Activated CD4-positive, alpha-beta T cell treated with anti-CD3 and anti-CD28 coated beads, Interleukin-2, amount 50 U/mL, for 16 hours (primary cell): ENCODE measurements at places on chromosomes 13 and 19.
A peak's percentile ranks its signal among the peaks of the same experiment; 100 is the strongest.

DNA sequence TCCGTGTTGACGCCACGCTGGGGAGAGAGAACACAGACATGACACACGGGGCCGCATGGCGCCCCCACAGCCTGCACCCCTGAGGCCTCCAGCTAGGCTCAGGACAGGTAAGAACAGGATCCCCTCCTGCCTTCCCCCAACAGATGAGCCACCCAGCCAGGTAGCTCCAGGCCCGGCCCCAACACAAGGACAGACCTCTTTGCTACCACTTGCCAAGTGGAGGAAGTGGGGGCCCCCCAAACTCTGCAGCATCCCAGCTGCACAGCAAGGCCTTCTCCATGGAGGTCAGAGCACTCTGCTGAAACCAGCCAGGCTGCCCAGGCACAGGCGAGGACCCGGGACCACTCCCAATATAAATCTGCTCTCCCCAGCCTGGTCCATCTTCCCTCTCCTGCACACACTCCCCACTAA, 31.5 kb downstream of the PEPD start:
- no peak for DNase-seq

DNA sequence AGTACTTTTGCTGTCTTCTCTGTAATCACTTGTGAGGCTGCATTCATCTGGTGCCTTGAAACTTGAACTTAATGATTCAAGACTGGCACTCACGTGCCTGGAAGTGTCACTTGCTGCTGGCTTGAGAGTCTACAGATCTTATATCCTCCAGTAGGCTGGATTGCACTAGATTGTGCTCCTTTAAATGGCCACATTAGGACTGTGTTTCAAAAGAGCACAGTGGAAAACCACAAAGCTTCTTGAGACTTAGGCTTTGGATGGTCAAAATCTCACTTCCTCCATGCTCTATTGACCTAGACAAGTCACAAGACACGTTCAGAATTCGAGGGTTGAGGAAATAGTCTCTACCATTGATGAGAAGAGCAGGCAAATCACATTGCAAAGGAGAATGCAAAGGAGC, 1278.8 kb upstream of the MIR17HG start:
- no peak for DNase-seq

- no peak for DNase-seq
Measured at GRCh38 chr19:38482496-38482895, 49.0 kb downstream of the RYR1 start.

GRCh38 chr13:75803164-75803611, 167.1 kb downstream of the LMO7 start:
- peak; percentile 14 for DNase-seq

GRCh38 chr19:2329149-2329478, 630 bp downstream of the SPPL2B start:
- no peak for DNase-seq

- no peak for DNase-seq
Measured at GRCh38 chr13:107866032-107866940, 349.1 kb downstream of the LIG4 start.

GRCh38 chr19:47296036-47296435, 13.6 kb upstream of the C5AR1 start:
- DNase-seq = peak; percentile 89

GRCh38 chr13:79197933-79198332, 208.1 kb downstream of the RBM26 start:
- DNase-seq = no peak

- DNase-seq = no peak
Measured at GRCh38 chr19:10430505-10431253, 10.3 kb downstream of the PDE4A start.

DNA sequence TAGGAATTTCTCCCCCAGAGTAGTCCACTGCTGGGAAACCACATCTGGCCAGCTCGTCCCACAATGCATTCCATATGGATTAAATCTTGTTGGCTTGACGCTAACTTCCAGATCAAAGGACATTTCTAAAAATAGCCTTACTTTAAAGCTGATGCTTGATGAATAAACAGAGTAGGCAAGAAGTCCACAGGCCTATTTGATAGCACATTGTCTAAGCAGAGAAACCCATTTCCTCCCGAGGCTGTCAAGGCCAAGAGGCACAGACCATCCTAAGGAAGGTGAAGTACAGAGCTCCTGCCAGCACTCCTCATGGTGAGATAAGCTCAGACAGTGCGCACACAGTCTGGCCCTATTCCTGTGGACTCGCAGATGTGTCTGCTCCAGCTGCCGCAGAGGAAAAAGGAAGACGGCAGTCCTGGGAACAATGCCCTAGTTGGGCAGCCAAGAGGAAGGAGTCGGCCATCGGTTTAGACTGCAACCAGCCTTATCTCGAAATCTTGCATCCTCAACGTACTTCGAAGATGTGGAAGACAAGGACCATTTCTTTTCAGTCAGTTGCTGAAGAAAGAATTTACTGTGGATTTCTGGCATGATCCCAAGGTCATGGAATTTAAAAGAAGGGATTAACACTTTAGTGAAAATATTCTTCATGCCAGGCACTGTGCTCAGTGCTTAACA, 156.8 kb downstream of the RGCC start:
- no peak for DNase-seq

- no peak for DNase-seq
Measured at GRCh38 chr19:2189880-2190279, 26.1 kb downstream of the DOT1L start.

DNA sequence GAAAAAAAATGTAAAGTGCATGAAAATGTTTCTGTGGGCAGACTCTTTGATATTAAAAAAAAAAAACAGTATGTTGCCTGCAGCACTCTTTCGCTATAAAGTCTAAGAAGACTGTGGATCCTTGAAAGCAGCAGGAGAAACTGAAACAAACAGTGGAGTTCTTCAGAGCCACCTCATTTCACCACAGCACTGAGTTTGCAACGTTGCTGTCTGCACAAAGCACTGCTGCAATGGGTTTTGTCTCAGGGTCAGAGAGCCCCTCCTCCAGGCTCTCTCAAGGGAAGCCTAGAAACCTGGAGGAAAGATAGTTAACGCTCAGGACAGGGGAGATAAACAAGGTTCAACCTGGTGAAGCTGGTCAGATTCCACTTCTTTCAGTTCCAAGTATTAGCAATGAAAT, 248.7 kb downstream of the EFNB2 start:
- no peak for DNase-seq

DNA sequence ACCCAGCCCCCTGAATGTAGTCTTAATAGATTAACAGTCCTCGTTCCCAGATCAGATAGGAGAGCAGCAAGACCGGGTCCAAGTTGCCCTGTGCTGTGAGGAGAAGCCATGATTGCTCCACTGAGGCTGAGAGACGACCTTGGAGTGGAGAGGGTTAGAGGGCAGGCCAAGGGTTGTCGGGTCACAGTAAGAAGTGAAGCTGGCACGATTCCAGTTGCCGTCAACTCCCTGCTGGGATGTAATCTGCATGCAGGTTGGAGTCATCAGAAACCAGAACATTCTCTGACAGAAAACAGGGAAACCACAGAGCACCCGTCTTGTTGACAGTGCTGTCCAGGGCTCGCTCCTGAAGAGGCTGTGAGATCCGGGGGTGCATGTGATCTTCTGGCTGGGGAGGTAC, 19.0 kb upstream of the ATP11A start:
- no peak for DNase-seq

- DNase-seq = no peak
Measured at GRCh38 chr13:88022431-88023208, 351.4 kb downstream of the SLITRK5 start.

DNA sequence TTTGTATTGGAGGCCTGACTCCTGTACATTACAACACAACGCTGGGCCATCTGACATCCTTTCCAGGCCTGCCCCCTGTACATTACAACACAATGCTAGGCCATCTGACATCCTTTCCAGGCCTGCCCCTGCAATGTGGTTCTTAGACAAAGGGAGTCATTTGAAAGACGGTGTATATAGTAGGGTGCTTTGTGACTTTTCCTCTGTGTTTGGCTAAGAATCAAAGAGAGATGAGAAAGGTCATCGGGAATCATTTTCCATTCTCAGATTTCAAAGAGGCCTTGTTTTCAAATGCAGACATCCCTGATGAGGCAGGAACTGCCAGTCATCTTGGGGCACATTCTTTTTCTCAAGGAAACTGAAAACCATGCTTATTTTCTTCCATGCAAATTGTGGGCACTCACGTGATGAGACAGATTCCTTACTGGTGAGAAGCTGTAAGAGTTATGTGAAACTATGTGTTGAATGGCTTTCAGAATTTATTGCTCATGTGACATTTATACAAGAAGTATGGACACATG, 551.6 kb downstream of the MYO16 start:
- no peak for DNase-seq

DNA sequence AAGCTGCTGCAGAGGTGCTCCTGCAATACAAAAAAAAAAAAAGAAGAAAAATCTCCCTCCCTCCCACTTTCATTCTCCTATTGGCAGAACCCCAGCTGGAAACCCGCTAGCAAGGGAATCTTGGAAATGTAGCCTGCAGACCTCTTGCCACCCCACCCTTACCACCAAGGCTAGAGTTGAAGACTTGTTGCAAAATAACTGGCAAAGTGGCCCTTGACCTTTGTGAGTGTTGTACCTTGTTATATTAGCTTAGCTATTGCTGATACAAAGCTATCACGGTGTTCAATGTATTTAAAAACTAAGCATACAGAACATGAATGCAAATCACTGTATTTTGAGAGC, 57.5 kb upstream of the KCTD4 start:
- DNase-seq = no peak

DNA sequence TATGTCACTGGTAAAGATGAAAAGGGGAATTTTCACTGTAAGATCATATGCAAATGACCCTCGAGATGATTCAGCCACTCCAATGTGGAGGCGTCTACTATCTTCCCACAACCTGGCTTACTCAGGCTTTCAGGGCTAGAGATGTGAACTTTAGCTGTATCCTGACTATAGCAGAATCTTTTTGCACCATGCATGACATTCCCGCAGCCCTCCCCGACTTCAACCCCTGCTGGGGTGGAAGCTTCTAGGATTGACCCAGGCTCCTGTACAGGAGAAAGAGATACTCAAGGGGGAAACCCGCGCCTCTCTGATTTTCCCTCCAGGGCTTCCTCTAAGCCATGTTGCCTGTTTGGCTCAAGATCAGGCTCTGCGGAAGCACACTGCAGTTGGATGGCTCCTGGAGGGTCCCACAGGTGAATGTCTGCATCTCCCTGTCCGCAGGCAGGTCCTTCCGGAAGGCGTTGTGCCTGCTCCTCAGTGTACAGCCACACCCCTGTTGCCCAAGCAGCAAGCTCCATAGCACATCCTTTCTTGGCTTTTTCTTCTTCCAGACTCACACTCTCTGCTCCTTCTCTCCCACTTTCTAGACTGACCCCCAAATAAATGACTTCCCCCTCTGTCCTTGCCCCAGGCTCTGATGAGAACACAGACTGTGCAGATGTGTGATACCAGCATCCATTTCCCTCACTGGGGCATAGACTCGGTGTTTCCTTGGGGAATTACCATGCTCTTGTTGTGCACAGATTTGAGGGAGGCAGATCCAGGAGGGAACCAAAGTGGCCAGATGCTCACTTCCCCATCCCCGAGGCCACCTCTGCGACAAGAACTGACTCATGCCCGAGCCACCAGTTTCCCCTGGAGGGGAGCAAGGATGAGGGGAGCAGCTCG, 29.1 kb upstream of the POP4 start:
- DNase-seq = peak; percentile 50

DNA sequence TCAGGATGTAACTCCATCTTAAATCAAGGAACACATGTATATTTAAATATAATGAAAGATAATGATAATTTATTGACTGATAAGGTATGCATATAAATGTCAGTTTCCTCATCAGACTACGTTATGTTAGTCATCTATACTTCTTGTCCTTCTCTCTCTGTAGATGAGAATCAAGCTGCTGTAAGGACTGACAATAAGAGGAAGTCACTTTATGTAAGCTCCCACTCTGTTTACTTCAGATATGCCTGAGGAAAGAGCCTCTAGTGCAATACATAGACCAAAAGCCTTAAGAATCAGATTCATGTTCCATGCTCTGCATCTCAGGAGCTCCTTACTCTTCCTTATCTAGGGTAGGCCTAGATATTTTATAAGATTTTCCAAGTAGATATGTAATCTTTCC, 9.6 kb upstream of the SLITRK6 start:
- DNase-seq = no peak
